WTC11 (cell line): ENCODE measurements at places on chromosomes 4 and X. TPM values are rescaled to one million over a fixed set of nuclear protein-coding genes. Genes with fewer than 3 reads are reported as not detected.

Gene FRMPD4
- total RNA-seq: 1.1 to 1.4 TPM (median 1.3 TPM) in 3 replicates

Gene KCTD8
- total RNA-seq: 3.5 to 3.8 TPM (median 3.6 TPM) in 3 replicates

Gene PABPC4L
- total RNA-seq: 3.6 to 4.1 TPM (median 3.8 TPM) in 3 replicates

Gene FREM3
- 0.07 to 0.15 TPM (median 0.07 TPM) in 3 replicates for total RNA-seq

Gene IQCM
- 0.11 TPM in 1 of 3 replicates, not detected in the others for total RNA-seq

Gene ZMAT1
- 3.0 to 3.7 TPM (median 3.5 TPM) in 3 replicates for total RNA-seq

Gene CEP135
- 11.3 to 13.6 TPM (median 12.9 TPM) in 3 replicates for total RNA-seq

Gene CCKAR
- total RNA-seq: not detected in 3 replicates

Gene SSX3
- 0.25 TPM in 1 of 3 replicates, not detected in the others for total RNA-seq

Gene CFAP47
- 0.07 TPM in 1 of 3 replicates, not detected in the others for total RNA-seq

Gene CT83
- total RNA-seq: not detected in 3 replicates

Gene HS3ST1
- total RNA-seq: 0.41 to 0.52 TPM (median 0.44 TPM) in 3 replicates

Gene UGT2B15
- 0.22 to 0.25 TPM (median 0.25 TPM) in 3 replicates for total RNA-seq

Gene CSAG3
- total RNA-seq: 13.0 to 14.1 TPM (median 13.2 TPM) in 3 replicates

Gene TACR3
- 2.7 TPM in 3 replicates for total RNA-seq

DNA sequence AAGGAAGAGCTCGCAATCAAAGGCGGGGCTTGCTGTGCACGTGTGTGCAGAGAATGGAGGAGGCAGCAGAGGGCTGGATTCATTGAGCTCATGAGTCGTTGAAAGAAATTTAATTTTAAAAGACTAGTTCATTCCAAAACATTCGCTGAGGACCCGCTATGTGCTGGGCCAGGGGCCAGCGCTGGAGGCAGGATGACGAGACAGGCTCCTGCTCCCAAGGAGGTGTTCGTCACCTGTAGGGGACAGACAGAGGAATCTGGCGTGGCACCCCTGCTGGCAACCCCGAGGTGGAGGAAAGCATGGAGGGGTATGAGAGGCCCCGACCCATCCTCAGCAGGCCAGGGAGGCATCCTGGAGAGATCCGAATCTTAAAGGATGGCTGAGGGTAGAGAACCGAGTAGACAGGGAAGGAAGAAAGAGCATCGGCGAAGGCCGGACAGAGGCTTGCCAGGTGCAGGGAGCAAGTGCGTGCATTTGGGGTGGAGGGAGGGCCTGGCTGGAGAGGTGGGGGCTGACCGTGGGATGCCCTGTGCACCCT is 96.4 kb downstream of the CPZ start:
- peak; percentile 10 for DNase-seq

GRCh38 chr4:164350061-164350460 is 403.9 kb upstream of the SMIM31 start:
- no peak for DNase-seq

DNA sequence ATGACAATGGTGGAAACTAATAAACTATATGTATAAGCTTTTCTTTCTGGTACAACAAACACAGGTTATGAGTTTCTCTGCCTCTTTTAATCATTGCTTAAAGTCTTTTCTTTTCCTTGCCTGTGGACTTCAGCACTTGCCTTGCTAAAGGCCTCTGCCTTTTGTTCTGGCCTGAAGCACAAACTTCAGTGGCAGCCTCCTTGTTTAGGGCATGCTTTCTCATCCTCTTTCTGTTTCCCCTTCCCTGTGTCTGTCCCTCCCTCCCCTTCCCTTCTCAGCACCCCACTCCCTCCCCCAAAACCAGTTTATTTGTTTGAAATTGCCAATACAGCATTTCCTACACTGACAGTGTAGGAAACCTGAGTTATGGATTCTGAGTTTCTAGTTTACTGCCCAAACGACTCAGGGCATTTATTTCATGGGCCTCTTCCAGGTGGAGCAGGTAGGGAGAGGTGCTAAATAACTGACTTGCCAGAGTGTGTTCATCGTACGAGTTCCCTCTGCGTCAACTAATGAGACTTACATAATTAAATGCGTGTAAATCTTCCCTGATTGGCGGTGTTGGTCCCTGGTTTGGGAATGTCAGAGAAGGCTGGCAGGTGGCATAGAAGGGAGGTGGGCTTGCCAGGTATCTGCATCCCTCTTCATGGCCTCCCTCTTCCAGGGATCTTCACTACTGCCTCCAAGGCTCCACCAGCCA is 311.0 kb downstream of the FBXW7 start:
- no peak for DNase-seq

- no peak for DNase-seq
These were observed 90.8 kb downstream of the USP46 start for GRCh38 chr4:52568351-52568750.

DNA sequence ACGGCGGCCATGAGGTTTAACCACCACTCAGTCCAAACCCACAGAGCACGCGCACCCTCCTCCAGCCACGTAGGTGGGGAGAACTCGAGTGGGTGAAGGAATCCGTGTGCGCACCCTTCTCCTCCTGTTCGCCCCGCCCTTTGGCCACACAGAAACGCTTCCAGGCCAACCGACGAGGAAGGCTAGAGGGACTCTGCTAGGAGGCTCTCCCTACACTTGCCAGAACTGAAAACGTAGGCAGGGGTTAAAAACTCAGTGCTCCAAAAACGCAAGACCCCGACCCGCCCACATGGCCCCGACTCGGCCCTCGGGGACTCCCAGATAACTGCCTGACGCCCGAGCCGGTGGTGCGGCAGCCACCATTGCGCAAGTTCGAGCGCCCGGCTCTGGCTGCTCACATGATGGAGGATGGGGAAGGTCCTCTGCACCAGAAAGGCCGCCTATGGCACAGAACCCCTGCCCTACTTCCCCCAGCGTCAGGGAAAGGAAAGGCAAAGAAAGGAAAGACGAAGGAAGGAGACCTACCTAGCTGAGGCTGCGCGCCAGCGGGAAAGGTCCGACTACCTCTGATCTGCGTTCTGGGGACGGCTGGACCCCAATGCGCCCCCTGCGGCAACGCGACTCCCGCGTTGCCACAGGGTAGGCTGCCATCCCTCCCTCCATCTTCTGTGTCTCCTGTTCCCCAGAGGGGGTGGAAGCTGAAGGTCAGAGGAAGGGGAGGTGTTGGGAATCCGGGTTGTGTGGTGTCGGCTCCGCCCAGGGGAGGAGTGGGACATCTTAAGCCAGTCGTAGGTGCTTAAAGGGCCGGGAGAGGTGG is 201.9 kb upstream of the AGTR2 start:
- peak; percentile 77 for DNase-seq

GRCh38 chrX:19560611-19561010 is 45.3 kb upstream of the MAP3K15 start:
- DNase-seq: no peak

DNA sequence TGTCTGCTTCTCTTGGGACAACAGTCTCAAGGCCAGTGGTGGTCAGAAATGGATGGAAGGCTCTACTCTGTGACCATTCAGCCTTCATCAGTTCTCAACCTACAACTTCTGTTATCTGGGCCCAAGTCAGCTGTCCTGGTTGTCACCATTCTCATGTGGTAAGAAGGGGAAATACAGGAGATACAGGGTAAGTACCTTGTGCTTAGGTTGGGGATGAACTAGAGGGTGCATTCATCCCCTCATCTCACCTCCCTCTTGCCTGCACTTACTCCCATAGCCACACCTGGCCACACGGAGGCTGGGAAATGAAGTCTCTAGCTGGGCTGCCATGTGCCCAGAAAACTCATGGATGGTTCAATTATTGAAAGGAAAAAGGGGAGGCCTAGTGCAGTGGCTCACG is 44.9 kb downstream of the FAM184B start:
- no peak for DNase-seq

DNA sequence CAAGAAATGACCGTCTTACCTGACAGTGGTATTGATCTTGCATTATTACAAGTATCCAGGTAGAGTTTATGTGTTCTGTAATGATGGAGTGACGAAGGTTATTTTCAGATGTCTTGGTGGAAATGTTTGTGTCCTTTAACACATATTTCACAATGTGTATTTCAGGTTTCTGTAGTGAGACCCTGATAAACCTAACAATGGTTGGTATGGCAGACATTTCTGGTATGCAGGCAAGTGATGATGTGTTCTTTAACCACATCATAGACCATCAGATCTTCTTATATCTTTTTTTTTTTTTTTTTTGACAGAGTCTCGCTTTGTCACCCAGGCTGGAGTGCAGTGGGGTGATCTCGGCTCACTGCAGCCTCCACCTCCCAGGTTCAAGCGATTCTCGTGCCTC is 14.6 kb upstream of the ATXN3L start:
- no peak for DNase-seq

- peak; percentile 48 for DNase-seq
These were observed 32.0 kb upstream of the MGST2 start for GRCh38 chr4:139633661-139634060.

GRCh38 chr4:78684325-78685079 is 91.6 kb upstream of the BMP2K start:
- no peak for DNase-seq

DNA sequence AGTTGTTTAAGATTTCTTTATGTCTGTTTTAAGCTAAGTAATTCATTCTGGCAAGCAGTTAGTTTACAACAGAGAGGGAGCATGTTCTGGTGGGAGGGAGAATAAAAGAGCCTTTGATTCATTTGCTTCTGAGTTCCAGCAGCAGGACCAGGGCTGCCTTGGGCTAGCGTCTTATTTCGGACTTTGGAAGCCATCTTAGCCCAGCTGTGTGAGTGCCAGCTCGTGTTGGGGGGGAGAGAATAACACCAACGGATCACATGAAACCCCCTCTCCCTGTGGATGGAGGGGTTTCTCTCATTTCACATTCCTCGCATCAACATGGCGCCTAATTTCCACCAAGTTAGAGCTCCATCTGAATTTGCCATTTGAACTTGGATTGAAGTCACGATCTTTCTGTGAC is 7.4 kb downstream of the GAB1 start:
- no peak for DNase-seq

- DNase-seq: no peak
These were observed 289.8 kb upstream of the SFRP2 start for GRCh38 chr4:154078504-154079350.

GRCh38 chr4:11259837-11260236 is 168.9 kb downstream of the HS3ST1 start:
- DNase-seq: no peak

DNA sequence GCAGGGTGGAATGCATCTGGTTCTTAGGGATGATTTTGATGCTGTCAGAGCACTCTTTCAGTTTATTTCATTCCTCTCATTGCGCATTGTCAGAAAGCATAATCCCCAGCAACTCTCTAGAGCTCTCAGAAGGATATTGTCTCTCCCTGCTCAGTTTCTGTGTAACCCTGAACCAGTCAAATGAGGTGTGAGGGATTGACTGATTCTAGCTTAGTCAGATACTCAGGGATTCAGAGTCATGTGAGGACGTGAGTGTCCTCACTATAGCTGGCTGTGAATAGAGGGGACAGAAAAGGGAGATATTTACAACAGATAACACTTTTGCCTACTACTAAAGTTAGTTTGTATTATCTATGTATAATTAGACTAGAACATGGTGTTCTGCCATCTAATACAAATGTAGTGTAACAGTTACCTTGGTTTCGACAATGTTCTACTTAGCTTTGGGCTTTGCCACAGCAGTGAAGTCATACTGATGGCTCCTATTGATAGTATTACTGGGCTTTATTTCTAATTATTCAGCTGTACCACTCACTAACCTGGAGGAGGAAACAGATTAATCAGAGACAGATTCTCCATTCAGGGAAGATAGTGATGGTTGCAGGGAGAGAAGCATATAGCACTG is 19.5 kb downstream of the AP1AR start:
- no peak for DNase-seq

- DNase-seq: no peak
These were observed 232.3 kb upstream of the NEIL3 start for GRCh38 chr4:177077095-177077971.

- DNase-seq: no peak
These were observed 2.3 kb upstream of the SOWAHD start for GRCh38 chrX:119755981-119756533.

- no peak for DNase-seq
These were observed 89.0 kb downstream of the GEMIN8 start for GRCh38 chrX:13940671-13941070.

DNA sequence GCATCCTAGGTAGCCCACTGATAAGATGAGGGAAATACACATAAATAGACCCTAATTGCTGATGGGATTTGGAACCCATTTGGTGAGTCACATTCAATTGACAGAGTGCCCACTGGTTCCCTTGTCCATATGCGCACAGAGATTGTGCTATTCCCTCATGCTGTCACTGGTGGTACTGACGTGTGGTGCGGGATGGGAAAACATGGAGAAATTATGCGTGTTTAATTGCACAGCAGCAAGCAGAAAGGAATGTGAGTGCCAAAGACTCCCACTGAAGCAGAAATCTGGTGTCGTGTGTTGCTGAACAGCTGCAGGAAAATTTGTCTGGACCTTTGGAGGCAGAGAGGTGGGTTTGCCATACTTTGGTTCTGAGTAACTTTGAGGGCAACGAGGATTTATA is 92.2 kb downstream of the NHSL2 start:
- no peak for DNase-seq

DNA sequence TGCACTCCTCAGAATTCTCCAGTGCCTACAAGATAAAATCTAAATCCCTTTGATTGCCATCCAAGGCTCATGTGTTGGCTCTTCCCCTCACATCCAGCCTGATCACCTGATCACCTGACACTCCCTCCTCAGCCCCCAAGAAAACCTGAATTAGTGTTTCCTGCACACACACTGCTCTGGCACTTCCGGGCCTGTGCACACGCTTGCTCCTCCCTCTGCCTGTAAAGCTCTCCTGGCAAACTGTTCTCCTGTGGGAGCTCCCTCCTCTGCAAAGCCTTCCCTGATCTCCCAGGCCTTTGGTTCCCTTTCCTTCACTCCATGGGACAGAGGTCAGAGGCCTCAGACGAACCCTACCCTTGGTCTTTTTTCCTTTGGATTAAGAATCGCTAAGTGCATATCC is 19.9 kb downstream of the PHKA2 start:
- no peak for DNase-seq

DNA sequence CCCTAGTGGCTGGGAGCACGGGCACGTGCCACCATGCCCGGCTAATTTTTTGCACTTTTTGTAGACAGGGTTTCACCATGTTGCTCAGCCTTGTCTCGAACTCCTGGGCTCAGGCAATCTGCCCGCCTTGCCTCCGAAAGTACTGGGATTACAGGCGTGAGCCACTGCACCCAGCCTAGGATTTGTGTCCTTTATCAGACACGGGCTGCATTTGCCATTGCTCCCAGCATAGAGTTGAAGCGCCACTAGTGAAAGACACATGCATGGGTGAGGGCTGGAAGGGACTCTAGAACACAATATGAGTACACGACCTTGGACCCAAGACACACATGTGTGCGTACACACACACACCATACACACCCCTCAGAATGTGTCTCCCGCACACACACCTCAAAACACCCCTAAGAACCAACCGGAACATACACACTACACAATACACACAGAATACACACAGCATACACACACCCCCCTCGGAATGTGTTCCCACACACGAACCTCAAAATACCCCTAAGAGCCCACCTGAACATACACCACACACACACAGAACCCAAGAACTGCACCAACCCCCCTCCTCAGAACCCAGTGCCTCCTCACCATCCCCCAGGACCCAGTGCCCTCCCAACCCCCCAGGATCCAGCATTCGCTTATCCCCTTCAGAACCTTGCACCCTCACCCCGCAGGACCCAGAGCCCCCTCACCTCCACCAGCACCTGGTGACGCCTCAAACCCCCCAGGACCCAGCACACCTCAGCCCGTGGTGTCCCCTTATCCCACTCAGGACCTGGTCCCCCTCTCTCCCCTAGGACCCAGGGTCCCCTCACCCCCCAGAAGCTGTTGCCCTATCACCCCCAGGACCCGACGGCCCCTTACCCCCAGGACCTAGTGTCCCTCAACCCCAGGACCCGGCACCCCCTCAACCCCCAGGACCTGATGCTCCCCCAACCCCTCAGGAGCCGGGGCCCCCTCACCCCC is 1.0 kb downstream of the TNIP2 start:
- no peak for DNase-seq
